Calu3 (cell line): ENCODE measurements at places on chromosomes 5 and 9.

DNA sequence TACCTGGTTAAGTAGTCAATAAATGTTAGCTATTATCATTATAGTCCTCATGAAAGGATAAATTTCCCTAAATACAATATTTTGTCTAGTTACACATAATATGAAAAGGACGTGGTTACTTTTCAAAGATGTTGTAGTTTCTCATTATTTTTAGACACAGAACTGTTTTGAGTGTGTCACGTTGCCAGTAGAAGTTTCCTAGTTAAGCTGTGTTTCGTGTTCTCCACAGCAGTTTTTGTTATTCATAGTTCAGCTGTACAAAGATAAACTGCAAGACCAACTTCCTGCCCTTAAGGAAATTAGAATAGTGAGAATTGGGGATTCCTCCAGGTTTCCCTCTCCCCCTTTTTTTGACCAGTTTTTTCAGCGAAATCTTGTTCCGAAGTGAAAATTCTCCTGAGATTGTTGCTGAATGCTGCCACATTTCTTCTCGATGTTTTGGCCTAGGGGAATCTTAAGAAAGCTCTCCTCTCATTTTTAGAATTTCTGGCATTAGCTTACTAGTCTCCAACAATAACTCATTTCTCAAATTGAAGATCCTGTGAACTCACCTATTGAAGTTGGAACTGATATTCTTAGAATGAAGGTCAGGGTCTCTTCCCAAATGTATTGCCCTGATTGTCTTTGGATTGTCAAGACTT is 176.1 kb downstream of the PAM start:
- DNase-seq = no peak

DNA sequence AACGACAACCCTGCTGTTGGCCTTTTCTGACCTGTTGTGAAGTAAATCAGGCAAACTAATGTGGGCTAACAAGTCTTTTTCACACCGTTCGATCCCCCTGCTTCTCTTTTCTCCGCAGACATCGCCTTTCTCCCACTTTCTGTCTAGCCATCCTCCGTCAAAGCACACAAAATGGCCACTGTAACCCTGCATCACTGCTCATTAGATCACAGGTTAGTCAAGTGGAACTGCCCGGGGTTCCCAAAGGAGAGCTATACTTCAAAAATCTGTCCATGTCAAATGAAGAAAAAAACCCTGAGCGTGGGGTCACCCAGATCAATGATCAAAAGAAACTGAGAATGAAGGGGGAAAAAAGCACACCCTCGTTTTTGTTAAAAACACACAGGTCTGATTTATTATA is 212.1 kb downstream of the ARL15 start:
- no peak for DNase-seq

GRCh38 chr5:97979740-97980139 is 793.7 kb upstream of the RGMB start:
- DNase-seq = no peak

GRCh38 chr5:33229216-33229615 is 211.5 kb upstream of the TARS1 start:
- no peak for DNase-seq

DNA sequence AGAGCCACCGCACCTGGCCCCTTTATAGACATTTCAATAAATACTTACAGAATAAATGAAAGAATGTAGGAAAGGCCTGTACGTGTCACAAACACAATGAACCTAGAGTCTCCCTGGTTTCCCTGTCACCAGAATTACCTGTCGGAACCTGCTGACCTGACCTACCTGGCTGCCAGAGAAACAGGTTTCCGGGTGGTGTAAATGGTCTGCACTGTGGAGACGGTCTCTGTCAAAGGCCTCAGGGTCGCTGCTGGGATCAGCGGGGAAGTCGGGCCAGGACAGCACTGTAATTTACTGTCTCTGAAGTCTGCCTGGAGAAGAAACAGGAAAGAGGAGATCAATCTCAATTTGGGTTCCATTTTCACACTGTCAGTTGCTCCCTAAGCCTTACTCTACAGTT is 9.3 kb upstream of the FRRS1L start:
- DNase-seq = no peak

DNA sequence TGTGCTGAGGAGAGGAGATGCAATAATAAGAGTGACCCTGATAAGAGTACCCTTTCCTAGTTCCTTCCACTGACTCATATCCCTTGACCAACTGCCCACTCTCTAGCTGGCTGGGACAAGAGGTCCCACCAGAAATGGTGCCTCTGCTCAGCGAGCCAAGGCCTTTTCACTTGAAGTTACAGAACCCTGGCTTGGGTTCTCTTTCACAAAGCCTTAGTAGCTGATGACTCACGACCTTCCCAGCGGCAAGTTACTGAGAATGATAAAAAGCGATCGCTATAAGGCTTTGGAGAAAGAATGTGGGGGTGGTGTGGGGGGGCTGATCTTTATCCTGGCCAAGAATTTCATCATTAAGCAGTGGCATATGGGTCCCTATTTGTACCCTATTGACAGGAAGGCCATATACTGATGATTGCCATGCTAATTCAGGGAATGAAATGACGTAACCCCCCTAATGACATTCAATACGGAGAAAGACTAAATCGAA is 90.3 kb downstream of the FBXO38 start:
- DNase-seq = no peak

- DNase-seq = no peak
Observed at GRCh38 chr9:14661421-14662059, 31.7 kb downstream of the ZDHHC21 start.

- DNase-seq = no peak
Observed at GRCh38 chr5:135986891-135987401, 32.2 kb upstream of the LECT2 start.

DNA sequence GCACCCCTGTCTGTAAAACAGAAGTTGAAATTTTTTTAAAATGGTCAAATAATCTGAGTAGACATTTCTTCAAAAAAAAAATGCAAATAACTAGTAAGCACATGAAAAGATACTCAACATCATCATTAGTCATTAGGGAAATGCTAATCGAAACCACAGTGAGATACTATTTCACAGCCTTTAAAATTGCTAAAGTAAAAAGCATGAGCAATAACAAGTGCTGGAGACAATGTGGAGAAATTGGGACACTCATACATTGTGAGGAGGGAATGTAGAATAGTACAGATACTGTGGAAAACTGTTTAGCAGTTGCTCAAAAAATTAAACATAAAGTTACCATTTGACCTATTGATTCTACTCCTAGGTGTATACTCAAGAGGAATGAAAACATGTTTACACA is 58.4 kb upstream of the RUSC2 start:
- no peak for DNase-seq
